ENCODE measurements at places on chromosomes 1 and 21. TPM values are rescaled to one million over a fixed set of nuclear protein-coding genes. Genes with fewer than 3 reads are reported as not detected.

- no peak overlapping the region for H3K27ac ChIP-seq
- peaks cover 7% of the 10 kb centered on the region for H3K27me3 ChIP-seq
- no peaks in the 10 kb centered on the region for H3K4me1 ChIP-seq
- no peak overlapping the region for H3K4me3 ChIP-seq
- DNase-seq = no peak
- H3K36me3 ChIP-seq = no peaks in the 10 kb centered on the region
These were observed 152.9 kb downstream of the TM2D1 start for GRCh38 chr1:61572046-61572445.

DNA sequence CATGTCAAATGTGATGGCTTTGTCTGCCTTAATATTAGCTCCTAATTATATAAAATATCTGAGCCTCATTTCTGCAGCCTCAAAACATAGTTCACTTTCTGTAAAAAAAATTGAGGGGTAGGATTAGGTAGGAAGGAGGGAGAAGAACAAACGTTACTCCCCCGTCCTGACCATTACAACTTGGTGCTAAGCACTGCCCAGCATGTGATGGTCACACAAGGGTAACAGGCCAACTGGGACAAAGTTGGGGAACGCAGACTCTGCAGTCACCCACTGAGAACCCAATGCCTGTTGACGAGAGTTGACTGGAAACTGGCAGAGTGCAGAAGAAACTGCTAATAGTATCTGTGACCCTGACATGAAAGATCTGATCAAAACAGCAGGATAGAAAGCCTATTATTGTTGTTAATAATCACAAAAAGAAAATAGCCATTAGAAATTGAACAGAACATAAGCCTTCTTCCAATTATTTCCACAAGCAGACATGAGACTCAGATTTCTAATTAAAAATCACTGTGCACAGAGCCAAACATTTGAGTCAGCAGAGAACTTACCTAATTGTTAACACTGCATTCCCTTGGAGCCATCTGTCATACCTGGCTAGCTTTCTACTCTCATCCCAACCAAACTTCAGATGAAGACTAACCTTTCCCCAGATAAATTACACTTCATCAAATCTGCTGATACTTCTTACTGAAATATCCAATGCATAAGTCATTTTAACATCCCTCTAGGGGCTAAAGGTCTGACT lies 5.5 kb downstream of the SORT1 start:
- H3K4me3 ChIP-seq = no peak overlapping the region
- DNase-seq = no peak
- peaks cover 51% of the 10 kb centered on the region for H3K4me1 ChIP-seq
- H3K27me3 ChIP-seq = no peaks in the 10 kb centered on the region

NBPF4 gene
- total RNA-seq = not detected

DNA sequence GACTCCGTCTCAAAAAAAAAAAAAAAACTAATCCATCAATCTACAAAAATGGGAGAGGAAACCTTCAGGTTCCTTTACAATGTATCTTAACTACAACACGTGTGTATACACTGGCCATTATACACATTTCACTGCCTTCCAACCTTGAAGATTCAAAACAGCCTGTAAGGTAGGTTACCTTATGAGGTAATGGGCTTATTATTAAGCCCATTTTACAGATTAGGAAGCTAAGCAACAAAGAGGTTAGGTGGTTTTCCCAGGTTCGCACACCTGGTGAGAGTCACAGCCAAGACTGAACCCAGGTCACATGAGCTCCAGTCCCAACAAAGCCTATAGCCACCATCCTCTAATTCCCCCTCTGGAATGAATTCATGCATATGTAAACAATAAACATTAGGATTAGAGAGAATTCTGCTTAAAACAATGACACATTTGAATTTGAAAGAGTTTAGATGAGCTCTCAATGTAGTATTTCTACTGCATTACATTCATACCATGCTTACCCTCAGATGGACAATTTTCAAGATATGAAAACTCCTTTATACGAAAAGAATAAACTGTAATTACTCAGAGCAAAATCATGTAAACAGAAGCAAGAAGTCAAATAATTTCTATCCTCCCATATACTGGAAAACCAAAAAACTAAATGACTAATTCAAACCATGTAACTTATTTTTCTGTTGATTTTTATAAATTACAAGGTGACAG lies 54.8 kb downstream of the EIF4G3 start:
- no peak overlapping the region for H3K27ac ChIP-seq
- H3K4me1 ChIP-seq = peaks cover 20% of the 10 kb centered on the region
- no peak for DNase-seq
- no peak overlapping the region for H3K4me3 ChIP-seq

- peaks cover 11% of the 10 kb centered on the region for H3K27me3 ChIP-seq
- H3K4me3 ChIP-seq = no peak overlapping the region
- H3K36me3 ChIP-seq = no peaks in the 10 kb centered on the region
- no peaks in the 10 kb centered on the region for H3K4me1 ChIP-seq
- no peak for DNase-seq
- no peak overlapping the region for H3K27ac ChIP-seq
These were observed 81.1 kb upstream of the ADAR start for GRCh38 chr1:154689083-154689482.

DNA sequence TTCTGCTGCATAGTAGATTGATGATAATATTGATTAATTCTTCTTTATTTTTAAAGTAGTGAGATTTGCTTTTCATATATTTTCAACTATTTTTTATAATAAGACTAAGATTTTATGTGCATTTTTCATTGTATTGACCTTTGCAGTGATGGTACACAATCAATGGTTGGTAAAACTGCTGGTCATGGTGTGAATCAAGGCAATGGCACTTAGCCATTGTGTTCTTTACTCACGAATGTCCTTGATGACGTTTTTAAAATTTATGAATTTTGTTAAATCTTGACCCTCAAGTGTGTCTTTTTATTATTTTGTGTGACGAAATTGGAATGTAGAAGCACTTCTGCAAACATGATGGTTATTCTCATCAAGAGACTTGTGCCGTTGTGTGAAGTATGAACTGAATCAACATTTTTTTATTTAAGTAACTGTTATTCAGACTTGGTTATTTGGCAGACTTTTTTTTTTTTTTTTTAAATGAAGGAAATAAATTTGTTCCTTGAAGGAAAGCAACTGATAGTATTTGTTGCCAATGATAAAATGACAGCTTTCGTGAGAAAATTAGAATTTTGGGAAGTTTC lies 22.6 kb downstream of the CDC73 start:
- no peaks in the 10 kb centered on the region for H3K4me1 ChIP-seq
- DNase-seq = no peak
- H3K27me3 ChIP-seq = no peaks in the 10 kb centered on the region

DEPDC1 gene
- total RNA-seq = 10.3 TPM

LRRC38 gene
- total RNA-seq = not detected

DNA sequence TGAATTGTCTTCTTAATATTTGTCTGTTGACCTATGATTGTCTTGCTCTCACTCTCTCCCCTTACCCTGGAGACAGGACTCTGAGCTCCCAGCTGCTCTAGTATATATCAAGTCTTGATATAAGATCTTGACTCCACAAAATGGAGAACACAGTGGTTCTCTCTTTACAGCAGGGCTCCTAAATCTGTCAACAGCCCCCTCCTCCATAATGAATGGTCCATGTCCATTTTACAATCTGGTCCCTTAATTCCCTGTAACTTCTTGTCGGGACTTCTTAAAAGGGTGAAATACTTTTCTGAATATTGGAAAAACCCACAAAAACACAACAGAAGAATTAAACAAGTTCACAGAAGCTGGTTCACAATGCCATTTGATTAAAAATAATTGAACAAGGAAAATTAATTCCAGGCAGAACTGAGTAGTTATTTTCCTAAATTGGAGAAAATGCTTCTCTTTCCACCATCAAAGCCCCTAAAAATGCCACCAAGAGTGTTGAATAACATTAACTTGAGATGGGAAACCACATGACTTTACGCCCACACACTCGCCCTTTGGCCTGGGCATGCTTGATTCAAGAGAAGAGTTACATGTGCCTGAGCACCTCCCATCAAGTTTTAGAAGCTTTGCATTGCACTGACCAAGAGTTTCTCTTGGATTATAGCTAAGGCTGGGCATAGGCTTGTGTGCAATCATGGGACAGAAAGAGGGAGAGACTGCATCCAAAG lies 109.8 kb downstream of the TOMM20 start:
- no peak for DNase-seq
- no peaks in the 10 kb centered on the region for H3K36me3 ChIP-seq
- no peak overlapping the region for H3K27ac ChIP-seq
- H3K27me3 ChIP-seq = no peaks in the 10 kb centered on the region
- H3K4me3 ChIP-seq = no peak overlapping the region
- H3K4me1 ChIP-seq = peaks cover 21% of the 10 kb centered on the region

CCDC181 gene
- total RNA-seq = 7.3 TPM

VPS26C gene
- 42.3 TPM for total RNA-seq

DNA sequence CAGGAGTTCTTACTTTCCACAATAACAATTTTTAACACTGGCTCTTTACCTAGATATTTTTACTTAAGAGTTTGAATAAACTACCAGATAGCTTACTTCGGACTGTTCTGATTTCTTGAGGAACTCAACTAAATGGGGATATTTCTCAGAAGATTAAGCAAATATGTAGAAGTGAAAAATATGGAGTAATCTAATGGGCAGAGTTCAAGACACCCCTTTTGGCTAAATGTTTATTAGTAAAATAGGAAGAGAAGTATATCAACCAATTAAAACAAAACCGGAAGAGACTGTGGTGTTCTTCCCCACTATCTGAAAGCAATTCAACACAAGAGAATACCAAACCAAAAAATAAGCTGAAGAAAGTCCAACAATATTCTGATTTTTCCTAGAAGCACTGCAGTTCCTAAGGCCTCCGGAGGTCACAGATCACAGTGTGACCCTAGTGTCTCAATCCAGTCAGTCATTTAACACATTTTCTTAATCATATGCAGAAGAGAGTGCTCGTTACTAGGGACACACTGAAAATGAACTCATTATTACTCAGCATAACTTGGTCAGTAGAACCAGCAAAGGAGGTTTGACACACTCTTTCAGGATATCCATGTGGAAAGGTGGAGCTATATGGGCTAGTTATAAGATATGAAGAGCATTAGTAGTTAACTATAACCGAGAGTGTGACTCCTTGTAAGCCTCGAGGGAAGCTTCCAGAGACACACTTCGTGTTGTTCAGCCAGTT lies 5.2 kb downstream of the SIPA1L2 start:
- H3K4me3 ChIP-seq = no peak overlapping the region
- no peak for DNase-seq
- H3K27me3 ChIP-seq = no peaks in the 10 kb centered on the region

DNA sequence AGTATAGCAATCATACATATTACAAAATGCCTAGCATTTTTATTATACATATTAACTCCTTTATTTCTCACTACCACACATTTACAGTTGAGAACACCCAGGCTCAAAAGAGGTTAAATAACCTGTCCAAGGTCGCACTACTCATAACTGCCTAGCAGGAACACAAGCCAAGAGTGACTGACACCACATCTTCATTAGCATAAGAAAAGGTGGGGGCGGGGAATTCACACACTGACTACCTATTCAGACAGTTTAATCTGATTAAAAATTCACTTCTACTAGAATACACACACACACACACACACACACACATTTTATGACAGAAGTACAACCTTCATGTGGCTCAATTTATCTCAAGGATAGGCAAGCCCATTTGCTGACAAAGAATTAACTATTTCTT lies 77.8 kb upstream of the CACHD1 start:
- H3K4me1 ChIP-seq = no peaks in the 10 kb centered on the region
- no peaks in the 10 kb centered on the region for H3K36me3 ChIP-seq
- no peak overlapping the region for H3K27ac ChIP-seq
- no peak overlapping the region for H3K4me3 ChIP-seq

- H3K27ac ChIP-seq = no peak overlapping the region
- peaks cover 6% of the 10 kb centered on the region for H3K4me1 ChIP-seq
- no peak for DNase-seq
- H3K36me3 ChIP-seq = peaks cover 6% of the 10 kb centered on the region
- peaks cover 9% of the 10 kb centered on the region for H3K27me3 ChIP-seq
- no peak overlapping the region for H3K4me3 ChIP-seq
These were observed 2.5 kb downstream of the PPT1 start for GRCh38 chr1:40094466-40095110.

DNA sequence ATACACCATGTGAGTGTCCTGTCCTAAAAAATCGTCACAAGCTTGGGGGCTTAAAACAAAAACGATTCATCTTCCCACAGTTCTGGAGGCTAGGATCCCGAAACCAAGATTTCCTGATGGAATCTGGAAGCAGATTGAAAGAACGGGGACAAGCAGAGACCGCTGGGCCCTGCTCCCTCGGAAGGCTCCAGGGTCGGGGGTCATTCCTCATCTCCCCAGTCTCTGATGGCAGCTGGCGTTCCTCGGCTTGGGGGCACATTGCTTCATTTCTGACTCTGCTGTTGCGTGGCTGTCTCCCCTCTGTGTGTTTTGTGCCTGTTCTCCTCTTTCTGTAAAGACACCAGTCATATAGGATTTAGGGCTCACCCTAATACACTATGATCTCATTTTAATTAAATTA lies 114.2 kb upstream of the TMPRSS2 start:
- no peaks in the 10 kb centered on the region for H3K4me1 ChIP-seq
- no peak overlapping the region for H3K27ac ChIP-seq
- peaks cover 7% of the 10 kb centered on the region for H3K27me3 ChIP-seq
- H3K36me3 ChIP-seq = no peaks in the 10 kb centered on the region
- no peak for DNase-seq

DNA sequence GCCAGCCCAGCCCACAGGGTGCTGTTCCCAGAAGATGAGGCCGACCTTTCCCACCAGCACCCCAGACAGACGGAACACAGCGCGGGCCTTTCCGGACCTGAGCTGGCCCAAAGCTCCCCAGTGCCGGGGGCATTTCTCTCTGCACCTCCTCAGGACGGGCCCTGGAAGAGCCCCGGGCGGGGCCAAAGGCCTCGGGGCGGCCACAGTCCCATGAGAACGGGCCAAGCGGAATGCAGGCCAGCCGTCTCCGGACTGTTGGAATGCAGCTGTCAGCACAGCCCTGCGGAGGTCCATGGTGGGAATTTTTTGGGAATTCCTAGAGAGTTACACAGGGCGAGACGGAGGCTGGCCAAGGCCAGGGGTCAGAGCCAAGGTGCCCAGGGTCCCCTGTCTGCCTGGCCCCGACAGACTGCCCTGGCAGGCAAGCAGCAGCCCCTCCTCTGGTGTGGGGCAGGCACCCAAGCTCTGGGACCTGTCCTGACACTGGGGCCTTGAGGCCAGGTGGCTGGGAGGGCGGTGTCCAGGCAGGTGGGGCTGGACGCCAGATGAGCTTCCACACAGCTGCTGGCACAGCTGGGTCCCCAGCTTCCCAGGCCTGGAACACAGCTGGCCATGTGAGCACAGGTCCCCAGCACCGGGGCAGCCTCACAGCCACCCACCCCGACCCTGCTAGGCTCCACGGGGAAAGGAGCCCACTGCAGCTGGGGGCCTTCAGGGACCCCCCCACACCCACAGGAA lies 63.0 kb downstream of the MEGF6 start:
- H3K4me1 ChIP-seq = no peaks in the 10 kb centered on the region
- no peaks in the 10 kb centered on the region for H3K27me3 ChIP-seq
- no peak for DNase-seq
- H3K27ac ChIP-seq = no peak overlapping the region

GABPB2 gene
- total RNA-seq = 12.4 TPM

ACOT11 gene
- total RNA-seq = 2.2 TPM

RPAP2 gene
- total RNA-seq = 40.7 TPM

DNA sequence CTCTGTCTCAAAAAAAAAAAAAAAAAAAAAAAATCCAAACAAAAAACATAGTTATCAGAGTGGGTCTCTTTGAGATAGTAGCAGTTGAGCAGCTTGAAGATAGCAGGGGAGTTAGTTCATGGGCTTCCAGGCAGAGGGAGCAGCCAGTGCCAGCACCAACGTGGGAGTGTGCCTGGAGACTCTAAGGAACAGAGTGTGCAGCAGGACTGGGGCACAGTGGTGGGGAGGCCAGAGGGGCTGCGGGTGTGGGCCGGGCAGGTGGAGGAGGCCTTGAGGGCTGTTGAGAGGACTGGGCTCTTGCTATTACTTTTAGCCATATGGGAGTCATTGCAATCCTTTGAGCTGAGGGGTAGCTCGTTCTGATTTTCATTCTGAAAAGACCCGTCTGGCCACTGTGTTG lies 63.8 kb downstream of the RYR2 start:
- no peak overlapping the region for H3K27ac ChIP-seq
- H3K36me3 ChIP-seq = no peaks in the 10 kb centered on the region
- no peaks in the 10 kb centered on the region for H3K4me1 ChIP-seq
- DNase-seq = no peak

Data from progenitor cell of endocrine pancreas (in vitro differentiated cells).